ENCODE measurements at places on chromosomes 3 and 15. TPM values are rescaled to one million over a fixed set of nuclear protein-coding genes. Genes with fewer than 3 reads are reported as not detected.
A peak's percentile ranks its signal among the peaks of the same experiment; 100 is the strongest.

GRCh38 chr3:185807445-185808068 lies 17.3 kb downstream of the IGF2BP2 start:
- H3K27me3 ChIP-seq: no peaks in the 10 kb centered on the region
- peaks cover 17% of the 10 kb centered on the region for H3K36me3 ChIP-seq
- DNase-seq: no peak
- H3K4me1 ChIP-seq: peaks cover 48% of the 10 kb centered on the region

Gene SCAMP5
- total RNA-seq: 24.1 TPM

GRCh38 chr3:197425485-197426120 lies 127.2 kb upstream of the DLG1 start:
- no peak for DNase-seq
- peaks cover 53% of the 10 kb centered on the region for H3K4me1 ChIP-seq
- H3K4me3 ChIP-seq: no peak overlapping the region
- H3K27ac ChIP-seq: peak overlapping the region; percentile 25

Gene ZNF80
- not detected for total RNA-seq

Gene TOP2B
- 99.5 TPM for total RNA-seq

DNA sequence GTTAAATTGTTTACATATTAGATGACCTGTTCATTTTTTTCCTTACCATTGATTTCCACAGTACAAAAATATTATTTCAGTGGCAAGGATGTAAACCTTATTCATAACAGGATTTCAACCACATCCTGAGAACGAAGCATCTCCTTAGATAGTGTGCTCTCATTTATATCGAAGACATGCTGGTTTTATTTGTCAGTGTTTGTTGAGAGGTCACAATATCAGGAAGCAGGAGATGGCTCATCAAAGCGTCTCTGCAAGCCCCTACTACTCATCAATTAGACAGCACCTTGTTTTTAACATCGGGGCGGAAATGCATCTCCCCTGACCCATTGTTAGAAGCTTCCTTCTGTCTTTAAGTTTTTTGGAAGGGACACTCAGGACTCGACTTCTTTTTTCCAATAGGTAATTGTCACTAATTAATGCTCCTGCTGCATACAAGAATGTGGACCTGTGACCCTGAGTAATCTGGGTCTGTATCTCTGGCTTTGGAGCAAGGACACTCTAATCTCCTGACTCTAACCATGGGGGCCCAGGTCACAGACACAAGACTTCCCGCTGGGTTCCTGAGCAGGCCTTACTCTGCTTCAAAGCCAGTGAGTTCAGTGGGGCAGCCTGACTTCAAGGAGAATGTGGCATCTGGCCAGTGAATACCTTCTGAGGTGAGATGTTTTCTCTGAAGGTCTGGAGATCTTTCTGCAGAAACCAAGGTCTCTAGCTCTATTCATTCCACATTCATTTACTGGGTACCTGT lies 50.3 kb downstream of the MECOM start:
- no peaks in the 10 kb centered on the region for H3K4me1 ChIP-seq
- no peaks in the 10 kb centered on the region for H3K27me3 ChIP-seq
- no peak overlapping the region for H3K27ac ChIP-seq
- no peaks in the 10 kb centered on the region for H3K36me3 ChIP-seq
- DNase-seq: no peak
- H3K4me3 ChIP-seq: no peak overlapping the region

- peaks cover 6% of the 10 kb centered on the region for H3K4me1 ChIP-seq
- no peak overlapping the region for H3K27ac ChIP-seq
- no peaks in the 10 kb centered on the region for H3K27me3 ChIP-seq
- no peaks in the 10 kb centered on the region for H3K36me3 ChIP-seq
- no peak overlapping the region for H3K4me3 ChIP-seq
Observed at GRCh38 chr15:71261909-71262308, 146.6 kb downstream of the THSD4 start.

Gene ZBTB20
- 19.1 TPM for total RNA-seq

GRCh38 chr3:111823341-111823855 lies 35.7 kb upstream of the PHLDB2 start:
- H3K4me1 ChIP-seq: peaks cover 15% of the 10 kb centered on the region
- no peak for DNase-seq
- H3K27me3 ChIP-seq: no peaks in the 10 kb centered on the region
- H3K4me3 ChIP-seq: no peak overlapping the region

GRCh38 chr15:45631776-45632175 lies 3.1 kb upstream of the SQOR start:
- H3K27me3 ChIP-seq: no peaks in the 10 kb centered on the region
- no peak overlapping the region for H3K4me3 ChIP-seq
- peaks cover 18% of the 10 kb centered on the region for H3K4me1 ChIP-seq
- no peak for DNase-seq

Gene AP3B2
- total RNA-seq: not detected

- no peaks in the 10 kb centered on the region for H3K36me3 ChIP-seq
- no peak for DNase-seq
- H3K27me3 ChIP-seq: no peaks in the 10 kb centered on the region
- peak overlapping the region; percentile 84 for H3K27ac ChIP-seq
Observed at GRCh38 chr3:12750223-12750622, 8.8 kb downstream of the TMEM40 start.

DNA sequence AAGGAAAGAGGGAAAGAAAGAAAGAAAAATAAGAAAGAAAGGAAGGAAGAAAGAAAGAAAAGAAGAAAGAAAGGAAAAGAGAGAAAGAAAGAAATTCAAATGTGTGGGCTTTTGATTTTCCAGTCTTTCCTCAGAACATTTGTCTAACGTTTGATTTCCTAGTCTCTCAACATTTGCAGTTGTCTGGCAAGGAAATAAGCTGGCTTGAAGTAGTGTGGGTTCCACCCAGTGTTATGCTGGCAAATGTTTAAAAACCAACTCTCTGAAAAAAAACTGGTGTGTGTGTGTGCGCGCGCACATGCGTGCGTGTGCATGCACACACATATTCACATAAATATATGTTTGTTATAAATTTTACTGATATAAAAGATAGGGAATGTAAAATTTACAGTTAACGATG lies 54.6 kb upstream of the C3orf49 start:
- peaks cover 2% of the 10 kb centered on the region for H3K4me1 ChIP-seq
- no peak for DNase-seq
- no peak overlapping the region for H3K27ac ChIP-seq
- H3K36me3 ChIP-seq: no peaks in the 10 kb centered on the region

Gene PPARG
- total RNA-seq: 6.2 TPM

- no peaks in the 10 kb centered on the region for H3K27me3 ChIP-seq
- no peak overlapping the region for H3K4me3 ChIP-seq
- DNase-seq: no peak
Observed at GRCh38 chr3:178238179-178238578, 298.1 kb upstream of the KCNMB2 start.

DNA sequence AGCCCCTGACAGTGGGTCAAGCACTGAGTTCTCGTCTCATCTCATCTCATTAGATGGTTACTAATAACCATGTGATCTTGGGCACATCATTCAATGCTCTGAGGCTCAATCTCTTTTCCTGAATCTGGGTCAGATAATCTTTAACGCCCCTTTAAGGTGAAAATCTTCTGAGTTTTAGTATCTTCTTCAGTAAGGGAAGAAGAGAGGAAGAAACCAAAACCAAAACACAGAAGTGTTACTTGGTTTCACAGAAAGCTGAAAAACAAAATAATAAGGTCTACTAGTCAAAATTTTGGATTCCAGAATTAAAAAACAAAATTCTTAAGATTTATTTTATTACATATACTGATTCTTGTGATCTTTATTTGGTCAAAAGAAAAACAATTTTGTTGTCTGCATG lies 78.2 kb downstream of the CLASP2 start:
- no peak overlapping the region for H3K4me3 ChIP-seq
- peaks cover 9% of the 10 kb centered on the region for H3K36me3 ChIP-seq
- no peak overlapping the region for H3K27ac ChIP-seq

Gene GBE1
- 39.8 TPM for total RNA-seq

Gene MFGE8
- 259 TPM for total RNA-seq

Gene C2CD4A
- total RNA-seq: not detected

Gene RBMS3
- total RNA-seq: 66.8 TPM

Gene SLITRK3
- 0.37 TPM for total RNA-seq

DNA sequence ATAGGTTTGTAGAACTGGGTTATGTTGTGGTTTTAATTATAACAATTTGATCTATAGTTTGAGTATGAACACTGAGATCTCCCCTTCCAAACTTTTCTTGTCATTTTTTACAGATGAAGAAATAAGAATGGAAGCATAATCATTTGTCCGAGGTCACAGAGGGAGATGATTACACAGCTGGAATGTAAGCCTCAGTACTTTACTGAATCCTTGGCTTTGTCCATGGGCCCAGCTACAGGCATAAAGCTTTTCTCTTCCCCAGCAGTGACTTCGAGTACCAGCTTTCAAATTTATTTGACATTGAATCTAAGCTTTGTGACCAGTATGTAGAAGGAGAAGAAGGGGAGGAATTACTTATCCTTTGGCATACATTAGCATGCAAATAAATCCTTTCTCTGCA lies 80.9 kb upstream of the DCBLD2 start:
- H3K27ac ChIP-seq: no peak overlapping the region
- no peaks in the 10 kb centered on the region for H3K36me3 ChIP-seq
- H3K4me3 ChIP-seq: no peak overlapping the region
- peaks cover 57% of the 10 kb centered on the region for H3K4me1 ChIP-seq
- no peaks in the 10 kb centered on the region for H3K27me3 ChIP-seq
- DNase-seq: no peak

Gene DCUN1D1
- 52.4 TPM for total RNA-seq

Gene CTXN2
- not detected for total RNA-seq

DNA sequence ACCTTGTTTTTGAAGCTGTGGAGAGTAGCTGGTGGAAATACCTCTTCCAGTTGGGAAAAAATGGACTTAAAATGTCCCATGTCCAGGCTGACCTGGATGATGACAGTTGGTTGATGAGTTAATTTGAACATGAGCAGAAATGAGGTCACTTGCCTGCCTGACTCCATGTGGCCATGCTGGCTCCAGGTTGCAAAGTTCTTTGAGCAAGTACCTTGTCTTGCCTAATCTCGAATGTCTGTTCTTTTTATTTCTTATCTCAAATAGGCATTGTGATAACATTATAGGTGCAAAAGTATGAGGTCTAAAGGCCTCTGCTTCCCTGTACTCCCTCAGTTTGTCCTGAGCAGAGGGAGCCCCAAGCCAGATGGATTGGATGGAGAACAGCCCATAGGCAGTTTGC lies 9.0 kb downstream of the MAPKBP1 start:
- no peak overlapping the region for H3K4me3 ChIP-seq
- H3K4me1 ChIP-seq: peaks cover 23% of the 10 kb centered on the region
- no peak for DNase-seq
- no peaks in the 10 kb centered on the region for H3K27me3 ChIP-seq
